ENCODE measurements at places on chromosomes 6 and 20.
A peak's percentile ranks its signal among the peaks of the same experiment; 100 is the strongest.

DNA sequence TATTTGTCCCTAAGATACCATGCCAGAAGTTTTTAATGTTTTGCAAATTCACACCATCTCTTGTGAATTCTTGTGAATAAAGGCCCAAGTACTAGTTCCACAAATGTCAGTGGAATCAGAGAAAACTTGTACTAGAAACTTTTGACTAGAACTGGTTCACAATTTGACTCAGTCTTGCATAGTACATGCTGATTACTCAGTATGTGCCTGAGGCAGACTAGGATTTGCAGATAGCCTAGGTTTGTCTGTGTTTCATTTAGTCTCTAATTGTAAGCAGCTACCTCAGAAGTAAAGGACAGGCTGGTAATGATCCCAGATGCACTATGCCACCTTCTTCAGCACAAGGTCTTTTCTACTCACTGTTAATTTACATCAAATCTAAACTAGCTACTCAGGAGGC is 34.2 kb upstream of the GSTA4 start:
- DNase-seq: no peak

DNA sequence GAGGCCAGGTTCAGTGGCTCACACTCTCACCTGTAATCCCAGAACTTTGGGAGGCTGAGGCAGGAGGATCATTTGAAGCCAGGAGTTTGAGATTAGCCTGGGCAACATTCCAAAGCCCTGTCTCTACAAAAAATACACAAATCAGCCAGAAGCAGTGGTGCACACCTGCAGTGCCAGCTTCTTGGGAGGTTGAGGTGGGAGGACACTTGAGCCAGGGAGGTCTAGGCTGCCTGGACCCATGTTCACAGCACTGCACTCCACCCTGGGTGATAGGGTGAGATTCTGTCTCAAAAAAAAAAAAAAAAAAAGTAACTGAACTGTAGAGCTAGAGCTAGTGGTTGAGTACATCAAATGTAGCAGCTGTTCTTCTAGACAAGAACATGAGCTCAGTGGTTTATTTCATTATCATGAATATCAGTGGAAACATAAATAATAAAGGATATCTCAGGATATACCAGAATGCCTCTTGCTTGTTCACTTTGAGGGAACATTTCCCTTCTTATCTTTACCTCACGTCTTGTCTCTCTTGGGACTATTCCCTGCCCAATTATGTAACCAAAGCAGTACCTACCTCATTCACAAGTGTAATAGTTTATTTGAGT is 17.6 kb downstream of the NANP start:
- no peak for DNase-seq

- peak; percentile 49 for DNase-seq
These were observed 706 bp upstream of the SNX14 start for GRCh38 chr6:85594197-85594930.

DNA sequence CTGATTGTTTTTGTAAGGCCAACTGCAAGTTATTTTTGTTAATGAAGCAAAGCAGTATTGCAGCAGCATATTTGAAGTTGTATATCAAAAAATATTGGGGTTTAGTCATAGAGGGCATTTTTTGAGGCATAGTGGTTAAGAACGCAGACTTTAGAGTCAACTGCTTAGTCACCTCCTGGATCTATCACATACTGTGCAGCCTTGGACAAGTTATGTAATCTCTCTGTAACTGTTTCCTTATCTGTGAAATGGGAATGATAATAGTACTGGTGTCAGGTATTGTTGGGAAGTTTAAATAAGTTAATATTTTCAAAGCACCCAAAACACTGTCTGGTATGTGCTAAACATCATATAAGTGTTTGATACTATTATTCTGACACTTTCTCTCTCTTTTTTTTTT is 27.2 kb upstream of the EFHC1 start:
- DNase-seq: no peak

- peak; percentile 26 for DNase-seq
These were observed 815 bp upstream of the ITPR3 start for GRCh38 chr6:33620158-33620855.

- no peak for DNase-seq
These were observed 3.2 kb downstream of the CDH26 start for GRCh38 chr20:59961423-59961822.

DNA sequence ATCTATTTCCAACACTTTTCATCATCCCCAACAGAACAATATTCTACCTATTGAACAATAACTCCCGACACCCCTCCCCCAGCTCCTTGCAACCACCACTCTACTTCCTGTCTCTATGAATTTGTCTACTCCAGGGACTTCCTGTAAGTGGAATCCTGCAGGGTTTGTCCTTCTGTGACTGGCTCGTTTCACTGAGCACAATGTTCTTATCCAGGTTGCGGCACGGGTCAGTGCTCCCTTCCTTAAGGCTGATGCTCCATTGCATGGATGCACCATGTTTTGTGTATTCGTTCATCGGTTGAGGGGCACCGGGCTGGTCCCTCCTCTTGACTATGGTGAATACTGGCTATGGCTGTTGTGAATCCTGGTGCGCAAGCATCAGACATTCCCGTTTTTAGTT is 163.2 kb downstream of the TBXT start:
- DNase-seq: no peak

GRCh38 chr6:109121411-109121810 is 26.1 kb downstream of the CEP57L1 start:
- DNase-seq: no peak

- no peak for DNase-seq
These were observed 43.6 kb downstream of the REPS1 start for GRCh38 chr6:138944412-138944811.

DNA sequence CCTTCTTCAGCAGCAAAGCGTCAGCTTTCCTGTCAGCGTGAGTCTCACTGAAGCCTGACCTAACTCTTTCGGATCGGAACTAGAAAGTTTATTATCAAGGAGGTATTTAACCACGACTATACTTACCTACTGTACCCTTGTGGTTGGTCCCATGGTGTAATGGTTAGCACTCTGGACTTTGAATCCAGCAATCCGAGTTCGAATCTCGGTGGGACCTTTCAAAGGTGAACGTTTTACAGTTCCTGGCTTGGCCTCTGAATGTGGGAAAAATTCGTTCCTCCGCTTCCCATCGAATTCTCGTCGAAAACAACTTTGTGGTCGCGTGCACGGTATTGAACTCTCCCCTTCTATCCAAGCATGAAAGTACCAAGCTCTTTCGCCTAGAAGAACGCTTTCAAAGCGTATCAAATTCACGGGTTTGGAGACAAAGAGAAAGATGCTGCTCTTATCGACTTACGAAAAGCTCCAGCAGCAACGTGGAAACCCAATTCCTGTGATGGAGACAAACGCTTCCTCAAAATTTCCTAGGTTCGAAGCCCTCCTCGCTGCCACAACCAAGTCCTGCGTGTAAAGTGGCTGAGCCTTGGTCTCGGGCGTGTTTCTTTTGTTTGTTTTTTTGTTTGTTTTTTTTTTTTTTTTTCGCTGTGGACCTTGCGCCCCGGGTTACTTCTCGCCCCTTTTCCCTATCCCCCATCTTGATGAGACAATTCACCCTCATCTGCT is 63.7 kb downstream of the GPX5 start:
- DNase-seq: peak; percentile 34

DNA sequence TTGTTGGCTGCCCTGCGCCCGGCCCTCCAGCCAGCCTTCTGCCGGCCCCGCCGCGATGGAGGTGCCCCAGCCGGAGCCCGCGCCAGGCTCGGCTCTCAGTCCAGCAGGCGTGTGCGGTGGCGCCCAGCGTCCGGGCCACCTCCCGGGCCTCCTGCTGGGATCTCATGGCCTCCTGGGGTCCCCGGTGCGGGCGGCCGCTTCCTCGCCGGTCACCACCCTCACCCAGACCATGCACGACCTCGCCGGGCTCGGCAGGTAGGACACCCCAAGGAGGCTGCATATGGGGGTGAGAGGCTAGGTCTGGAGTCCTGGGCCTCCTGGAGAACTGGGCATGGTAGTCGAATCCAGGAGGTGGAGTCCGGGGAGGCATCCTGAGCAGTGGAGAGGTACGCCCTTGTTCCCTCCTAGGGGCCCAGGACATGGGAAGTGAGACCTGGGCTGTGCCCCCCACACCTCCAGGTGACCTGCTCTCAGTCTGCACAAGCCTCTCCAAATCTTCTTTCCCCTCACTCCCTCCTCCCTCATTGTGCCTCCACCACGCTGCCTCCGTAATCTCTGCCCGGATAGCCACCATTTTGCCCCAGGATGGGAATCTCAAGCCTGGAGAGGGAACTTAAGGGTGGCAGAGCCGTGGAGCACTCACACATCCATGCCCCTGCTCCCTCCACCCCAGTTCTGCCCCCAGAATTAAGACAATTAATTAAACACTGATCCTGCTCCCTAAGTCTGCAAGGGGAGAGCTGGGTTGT is 541 bp downstream of the CDC25B start:
- no peak for DNase-seq

DNA sequence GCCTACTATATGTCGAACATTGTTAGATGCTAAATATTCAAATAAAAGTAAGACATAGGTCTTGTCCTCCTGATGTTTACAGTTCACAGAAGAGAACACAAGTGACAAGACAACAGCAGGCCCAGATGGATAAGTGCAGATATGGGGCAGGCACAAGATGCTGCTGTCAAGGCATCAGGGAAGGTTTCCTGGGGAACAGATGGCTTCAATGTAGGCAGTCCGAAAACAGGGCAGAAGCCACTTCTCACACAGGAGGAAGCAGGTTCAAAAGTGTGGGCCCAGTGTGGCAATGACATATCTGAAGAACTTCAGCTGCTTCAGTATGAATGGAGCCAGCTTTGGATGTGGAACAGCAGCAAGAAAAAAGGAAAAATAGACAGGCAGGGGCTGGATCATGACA is 32.5 kb downstream of the HLA-DPB1 start:
- DNase-seq: no peak

All from stimulated activated CD4-positive, alpha-beta T cell treated with anti-CD3 and anti-CD28 coated beads, Interleukin-4, amount 100 ng/mL, for 1 hour (primary cell).